ENCODE measurements at places on chromosomes 4 and X.

DNA sequence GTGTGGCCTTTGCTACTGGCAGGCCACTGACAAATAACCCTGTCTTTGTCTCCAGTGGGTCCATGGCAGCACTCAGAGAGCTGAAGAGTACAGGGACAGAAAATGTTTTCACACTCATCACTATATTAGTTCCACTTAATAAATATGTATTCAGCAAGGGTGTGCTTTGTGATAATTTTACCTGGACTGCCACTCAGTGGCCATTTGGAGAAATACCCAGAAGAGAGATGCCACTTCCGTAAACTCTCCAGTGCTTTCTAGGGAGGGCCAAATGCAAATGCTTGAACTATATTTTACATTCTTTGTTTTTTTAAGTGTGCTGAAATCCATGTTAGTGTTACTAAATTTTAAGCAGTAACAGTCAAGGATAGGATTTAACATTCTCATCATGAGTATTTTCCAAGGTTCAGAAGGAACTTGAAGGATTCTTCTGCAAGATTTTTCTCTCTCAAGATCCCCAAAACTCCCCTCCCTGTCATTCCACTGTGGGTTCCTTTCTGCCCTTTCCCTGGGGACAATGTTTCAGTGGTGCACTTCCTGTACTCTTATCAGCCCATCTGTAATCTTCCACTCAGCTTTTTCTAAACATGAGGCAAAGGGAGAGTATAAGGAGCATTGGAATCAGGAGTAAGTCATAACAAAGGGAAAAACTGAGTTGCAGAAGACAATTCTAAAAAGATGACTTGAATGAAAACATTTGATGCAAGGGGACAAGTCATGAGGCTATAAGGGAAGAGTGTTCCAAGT is 46.0 kb downstream of the TFDP3 start:
- no peak for DNase-seq

DNA sequence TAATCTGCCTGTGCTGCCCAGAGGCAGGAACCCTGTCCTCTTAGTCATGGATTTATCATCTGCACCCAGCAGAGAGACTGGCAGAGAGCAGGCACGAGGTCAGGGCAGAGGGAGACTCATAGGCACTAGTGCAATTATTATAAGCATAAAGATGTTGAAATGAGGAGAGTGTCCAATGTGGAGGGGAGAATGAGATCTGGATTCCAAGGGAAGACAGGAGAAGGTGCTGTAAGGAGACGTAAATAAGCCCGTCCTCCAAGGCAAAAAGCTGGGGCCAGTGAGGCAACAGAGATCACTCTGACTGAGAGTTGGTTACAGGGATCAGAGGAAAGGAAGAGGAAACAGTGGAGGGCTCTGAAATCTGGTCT is 406.2 kb downstream of the MAPK10 start:
- no peak for DNase-seq

GRCh38 chrX:154020536-154021115 is 924 bp upstream of the IRAK1 start:
- DNase-seq = no peak

GRCh38 chr4:87926554-87927098 is 48.9 kb upstream of the SPP1 start:
- no peak for DNase-seq

DNA sequence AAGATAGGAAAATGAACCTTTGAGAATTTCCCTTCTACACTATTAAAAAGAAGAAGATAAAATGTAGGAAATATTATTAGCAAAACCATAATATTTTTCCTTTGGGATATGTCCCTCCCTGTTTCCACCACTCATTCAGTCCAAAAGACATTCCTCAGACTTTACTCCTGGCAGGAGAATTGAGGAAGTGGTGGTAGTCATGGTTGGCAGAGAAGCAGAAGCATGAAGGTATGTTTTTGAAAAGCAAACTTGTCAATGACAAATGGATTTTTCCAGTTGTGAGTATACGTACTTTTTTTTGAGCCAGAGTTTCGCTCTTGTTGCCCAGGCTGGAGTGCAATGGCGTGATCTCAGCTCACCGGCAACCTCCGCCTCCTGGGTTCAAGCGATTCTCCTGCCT is 13.7 kb downstream of the STAG2 start:
- no peak for DNase-seq

GRCh38 chrX:13646154-13646549 is 6.8 kb upstream of the TCEANC start:
- peak; percentile 23 for DNase-seq

DNA sequence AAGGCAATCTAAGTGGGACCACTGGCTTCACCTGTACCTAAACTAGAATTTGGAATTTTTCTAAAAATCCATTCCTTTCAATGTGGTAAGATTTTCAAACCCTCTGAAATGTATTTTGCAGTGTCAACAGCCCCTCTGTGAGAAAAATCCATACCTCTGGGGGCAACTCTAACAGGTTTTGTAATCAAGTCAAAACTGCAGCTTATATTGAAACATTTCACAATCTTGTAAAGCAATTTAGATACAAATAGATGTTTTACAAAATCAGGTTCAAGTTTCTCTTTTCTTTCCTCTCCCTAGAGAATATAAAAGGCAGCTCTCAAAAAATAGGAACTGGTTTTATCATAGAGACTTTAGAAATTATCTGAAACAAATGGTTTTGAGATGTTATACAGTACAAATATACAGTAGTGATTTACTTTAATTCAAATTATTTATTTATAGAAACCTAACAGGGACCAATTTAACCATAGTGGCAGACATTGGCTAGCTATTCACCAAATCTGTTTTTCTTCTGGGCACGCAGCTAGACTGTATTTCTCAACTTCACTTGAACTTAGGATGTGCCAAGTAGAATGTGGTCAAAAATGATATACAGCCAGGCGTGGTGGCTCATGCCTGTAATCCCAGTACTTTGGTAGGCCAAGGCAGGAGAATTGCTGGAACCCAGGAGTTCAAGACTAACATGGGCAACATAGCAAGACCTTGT is 36.3 kb upstream of the SPINK2 start:
- no peak for DNase-seq

DNA sequence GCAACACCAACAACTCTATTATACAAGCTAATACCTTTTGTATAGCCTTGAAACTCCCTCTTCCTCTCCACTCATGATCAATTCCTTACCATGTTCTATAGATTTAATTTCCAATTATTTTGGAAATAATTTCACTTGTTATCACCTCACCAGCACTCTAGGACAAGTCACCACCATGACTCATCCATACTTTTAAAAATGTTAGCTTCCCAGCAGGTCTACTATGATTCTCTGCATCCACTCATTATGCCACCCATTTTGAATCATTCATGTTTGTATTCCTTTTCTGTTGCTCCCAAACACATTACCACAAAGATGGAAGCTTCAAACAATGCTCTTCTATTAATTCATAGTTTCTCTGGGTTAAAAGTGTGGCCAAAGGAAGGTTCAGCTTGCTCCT is 469.6 kb downstream of the PDGFC start:
- DNase-seq = no peak

DNA sequence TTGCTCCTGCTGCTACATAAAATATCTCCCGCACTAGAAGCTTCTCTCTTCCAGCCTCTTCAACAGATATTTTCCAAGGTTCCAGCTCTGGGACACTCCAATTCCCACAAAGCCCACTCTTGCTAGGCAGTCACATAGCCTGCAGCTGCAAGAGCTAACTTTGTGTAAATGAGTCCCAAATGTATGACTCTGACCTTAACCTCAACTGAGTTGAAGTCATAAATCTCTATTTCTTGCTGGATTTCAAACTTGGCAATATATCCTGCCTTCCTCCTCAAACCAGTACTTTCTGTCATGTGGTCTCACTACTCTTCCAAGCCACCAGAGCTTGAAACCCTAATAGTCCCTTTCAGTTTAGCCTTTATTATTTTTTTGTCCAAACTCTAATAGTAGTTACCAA is 315.4 kb upstream of the GRIA3 start:
- no peak for DNase-seq

DNA sequence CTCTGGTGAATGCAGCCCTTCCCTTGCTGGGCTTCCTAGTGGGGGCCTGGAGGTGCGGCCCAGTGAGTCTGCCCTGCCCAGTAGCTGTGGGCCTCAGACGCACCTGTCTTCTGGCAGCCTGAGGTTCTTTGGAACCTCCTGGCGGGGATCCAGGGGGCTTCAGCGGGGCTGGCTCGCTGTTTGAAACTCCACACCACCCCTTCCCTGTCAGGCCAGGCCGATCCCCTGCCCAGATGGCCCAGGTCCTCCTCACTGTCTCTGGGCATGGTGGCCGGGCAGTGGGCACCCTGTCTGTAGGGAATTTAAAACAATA is 10.7 kb upstream of the NKX1-1 start:
- DNase-seq = peak; percentile 3

- no peak for DNase-seq
These were observed 23.5 kb downstream of the UVSSA start for GRCh38 chr4:1370321-1371124.

- DNase-seq = no peak
These were observed 6.3 kb downstream of the IL15 start for GRCh38 chr4:141642711-141643110.

DNA sequence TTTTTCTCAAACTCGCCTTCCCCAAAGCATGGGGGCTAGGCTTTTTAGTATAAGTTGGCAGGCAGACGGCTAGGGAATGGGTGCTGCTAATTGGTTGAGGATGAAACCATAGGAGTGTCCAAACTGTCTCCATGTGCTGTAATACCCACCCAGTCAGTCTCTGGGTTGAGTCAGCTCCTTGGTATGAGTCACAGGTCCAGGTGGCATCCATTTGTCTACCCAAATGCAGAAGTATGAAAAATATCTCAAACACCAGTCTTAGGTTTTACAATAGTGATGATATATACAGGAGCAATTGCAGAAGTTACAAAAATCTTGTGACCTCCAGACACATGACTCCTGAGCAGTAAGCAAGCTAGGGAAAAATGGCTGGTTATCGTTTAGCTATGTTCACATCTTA is 27.4 kb upstream of the CCSER1 start:
- DNase-seq = no peak

- no peak for DNase-seq
These were observed 19.6 kb downstream of the UVSSA start for GRCh38 chr4:1366371-1367229.

DNA sequence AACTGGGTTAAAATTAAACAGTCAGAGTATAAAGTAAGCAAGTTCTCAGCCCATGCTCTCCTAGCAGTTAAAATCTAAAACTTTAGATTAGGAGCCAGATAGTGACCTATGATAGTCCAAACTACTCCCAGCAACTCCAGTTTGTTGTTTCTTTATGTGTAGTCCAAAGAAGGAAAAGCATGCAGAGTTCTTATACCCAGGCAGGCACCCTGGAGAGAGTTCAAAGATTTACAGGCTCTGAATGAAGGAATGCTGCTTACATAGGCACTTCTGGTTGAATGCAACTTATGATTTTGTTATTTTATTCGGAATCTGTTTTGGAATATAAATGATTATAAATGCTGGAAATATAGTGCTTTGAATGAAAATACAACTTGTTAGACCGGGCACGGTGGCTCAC is 67.2 kb downstream of the GPAT3 start:
- DNase-seq = no peak

DNA sequence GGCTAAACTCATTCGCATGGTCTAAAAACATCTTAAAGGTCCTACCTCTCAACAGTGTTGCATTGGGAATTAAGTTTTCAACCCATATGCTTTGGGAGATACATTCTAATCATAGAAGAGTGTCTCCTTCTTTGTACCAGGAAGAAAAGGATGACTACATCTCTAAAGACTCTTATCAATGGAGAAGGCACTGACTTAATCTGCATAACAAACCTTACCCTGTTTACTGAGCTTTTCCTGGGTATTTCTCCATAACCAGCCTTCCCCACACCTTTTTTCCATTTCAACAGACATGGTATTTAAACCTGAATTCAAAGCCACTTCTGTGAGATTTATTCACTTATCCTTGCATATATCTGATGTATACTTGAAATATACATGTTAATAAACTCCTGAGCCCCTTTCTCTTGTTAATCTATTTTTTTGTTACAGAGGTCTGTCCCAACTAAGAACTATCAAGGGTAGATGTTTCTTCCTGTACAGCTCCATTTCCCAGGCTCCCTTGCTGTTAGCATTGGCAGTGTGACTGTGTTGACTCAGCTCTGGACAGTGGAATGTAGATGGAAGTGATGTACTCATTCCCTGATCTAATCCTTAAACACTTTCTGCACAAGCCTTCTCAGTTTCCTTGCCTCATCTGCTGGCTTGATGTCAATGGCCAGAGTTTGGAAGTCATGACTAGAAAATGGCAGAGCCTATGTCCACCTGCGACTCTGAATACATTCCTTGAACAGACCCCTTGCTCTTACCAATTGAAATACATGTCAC is 148.9 kb upstream of the CPEB2 start:
- no peak for DNase-seq

- DNase-seq = no peak
These were observed 84.4 kb downstream of the LRP2BP start for GRCh38 chr4:185311113-185311888.
